Omental fat pad (tissue), 4 donors: ENCODE measurements at places on chromosomes 1 and 21.

DNA sequence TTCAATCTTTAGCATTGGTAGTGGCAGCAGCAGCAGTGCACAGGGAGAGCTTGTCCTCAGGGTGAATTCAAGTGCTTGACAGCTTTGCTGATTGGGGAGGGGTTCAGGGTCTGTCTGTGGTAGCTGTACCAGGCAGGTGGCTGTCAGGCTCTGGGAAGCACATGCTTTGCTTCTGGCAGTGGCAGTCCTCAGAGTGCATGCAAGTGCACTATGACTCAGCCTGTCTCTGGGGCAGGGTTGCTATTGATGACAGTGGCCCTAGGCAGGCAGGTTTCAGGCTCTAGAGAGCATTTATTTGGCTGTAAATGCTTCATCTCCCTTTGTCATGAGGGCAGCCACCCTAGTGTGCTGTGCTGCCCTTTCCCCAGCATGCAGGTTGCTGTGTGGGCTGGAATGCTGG is 251.9 kb upstream of the LRRC7 start:
- no peak for DNase-seq

DNA sequence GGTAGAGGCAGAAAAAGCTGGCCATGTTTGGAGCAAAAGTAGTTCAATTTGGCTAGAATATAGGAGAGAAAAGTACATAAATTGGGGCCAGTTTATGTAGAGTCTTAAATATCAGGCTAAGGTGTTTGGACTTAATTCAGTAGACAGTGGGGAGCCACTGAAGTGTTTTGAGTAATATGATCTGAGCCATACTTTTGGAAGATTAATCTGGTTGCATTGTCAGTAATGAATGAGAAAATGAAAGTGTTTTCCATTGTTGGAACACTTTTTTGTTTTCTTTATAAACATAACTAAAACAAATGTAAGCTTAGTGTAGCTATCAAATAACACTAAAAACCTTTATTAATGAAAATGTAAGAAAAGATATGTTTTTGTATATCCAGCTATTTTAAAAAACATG is 42.1 kb downstream of the POU2F1 start:
- DNase-seq: no peak

- no peak for DNase-seq
Observed at GRCh38 chr21:31896019-31896418, 23.2 kb downstream of the HUNK start.

DNA sequence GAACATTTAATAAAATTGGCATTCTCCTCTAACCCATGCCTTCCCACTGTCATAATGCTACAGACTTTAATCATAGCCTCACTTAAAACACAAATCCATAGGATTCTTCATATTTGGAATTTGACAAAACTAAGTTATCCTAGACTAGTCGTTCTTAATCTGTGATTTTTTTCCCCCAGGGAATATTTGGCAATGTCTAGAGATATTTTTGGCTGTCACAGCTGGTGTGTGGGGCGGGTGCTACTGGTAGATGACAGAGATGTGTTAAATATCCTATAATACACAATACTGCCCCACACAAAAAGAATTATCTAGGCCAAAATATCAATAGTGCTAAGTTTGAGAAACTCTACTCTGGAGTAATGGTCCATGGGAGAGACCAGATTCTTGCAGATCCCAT is 95.8 kb upstream of the HMGB4 start:
- no peak for DNase-seq

DNA sequence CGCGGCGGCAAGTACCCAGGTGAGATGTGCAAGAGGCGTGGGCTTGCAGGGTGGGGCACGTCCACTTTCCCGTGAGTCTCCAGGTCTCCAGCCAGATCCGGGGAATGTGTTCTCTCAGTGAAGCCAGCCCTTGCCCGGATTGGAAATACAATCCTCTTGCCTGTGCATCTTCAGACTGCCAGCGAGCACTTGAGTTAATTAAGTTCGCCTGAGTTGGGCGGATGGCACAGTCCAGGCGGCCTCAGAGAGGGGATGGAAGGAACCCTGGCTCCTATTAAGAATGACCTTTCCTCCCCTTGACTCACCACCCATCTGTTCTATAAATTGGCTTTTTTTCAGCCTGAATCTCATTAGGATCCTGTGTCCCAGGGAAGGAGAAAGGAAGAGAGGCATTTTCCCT is 33.3 kb upstream of the CNTN2 start:
- no peak for DNase-seq

DNA sequence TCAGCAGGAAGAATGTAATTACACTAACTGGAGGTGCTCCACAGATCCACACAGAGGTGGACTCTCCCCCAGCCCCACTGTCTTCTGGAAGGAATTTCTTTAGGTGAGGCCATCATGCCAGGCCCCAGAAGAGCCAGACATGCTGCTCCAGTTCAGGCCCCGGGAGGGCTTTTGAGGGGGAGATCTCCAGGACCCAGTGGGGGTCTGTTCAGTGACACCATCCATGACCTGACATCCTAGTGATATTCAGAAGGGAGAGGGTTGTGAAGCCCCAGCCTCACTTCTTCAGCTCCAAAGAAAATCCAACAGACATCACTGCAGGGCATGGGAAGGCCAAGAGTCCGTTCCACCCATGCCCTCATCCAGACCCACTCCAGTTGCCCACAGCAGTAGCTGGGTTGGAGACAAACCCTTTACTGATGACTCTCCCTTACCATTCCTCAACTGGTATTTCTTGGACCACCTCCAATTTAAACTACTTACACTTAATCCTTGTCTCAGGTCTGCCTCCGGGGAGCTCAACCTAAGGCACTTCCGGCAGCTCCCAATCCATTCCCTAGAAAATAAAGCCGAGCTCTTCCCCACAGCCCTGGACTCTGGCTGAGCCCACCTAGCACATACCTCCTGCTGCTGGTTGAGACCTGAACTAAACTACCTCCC is 39.2 kb downstream of the CSMD2 start:
- no peak for DNase-seq
